ENCODE measurements at places on chromosomes 13 and 19.

DNA sequence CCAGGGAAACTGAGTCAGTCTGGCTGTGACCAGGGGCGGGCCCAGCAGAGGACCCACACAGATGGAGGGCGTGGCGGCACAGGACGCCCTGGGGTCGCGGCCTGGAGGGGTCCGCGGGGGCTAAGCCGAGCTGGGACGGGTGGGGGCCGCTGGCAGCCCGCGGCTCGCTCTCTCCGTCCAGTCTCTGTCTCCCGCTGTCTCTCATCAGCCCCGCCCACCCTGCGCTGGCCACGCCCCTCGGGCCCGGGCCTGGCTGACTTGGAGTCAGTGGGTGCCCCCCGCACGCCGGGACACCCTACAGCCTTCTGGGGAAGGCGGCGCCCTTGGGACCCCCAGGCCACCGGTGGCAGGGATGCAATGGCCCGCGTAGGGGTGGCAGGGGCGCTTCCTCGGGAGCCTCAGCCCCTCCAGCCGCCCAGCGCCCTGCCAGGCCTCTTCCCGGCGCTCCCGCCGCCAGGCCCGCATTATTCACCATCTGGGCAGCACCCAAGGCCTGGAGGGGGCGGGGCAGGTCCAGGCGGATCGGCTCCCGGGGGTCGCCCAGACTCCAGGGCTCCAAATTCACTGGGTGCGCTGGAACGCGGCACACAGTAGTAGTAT is at the start of gene TBXA2R:
TSS of gene TBXA2R (minus strand) at position 186 of the 600 bp plus-strand sequence. CDS start 6,241 bp downstream, outside the sequence.
- peak; percentile 76 for DNase-seq

DNA sequence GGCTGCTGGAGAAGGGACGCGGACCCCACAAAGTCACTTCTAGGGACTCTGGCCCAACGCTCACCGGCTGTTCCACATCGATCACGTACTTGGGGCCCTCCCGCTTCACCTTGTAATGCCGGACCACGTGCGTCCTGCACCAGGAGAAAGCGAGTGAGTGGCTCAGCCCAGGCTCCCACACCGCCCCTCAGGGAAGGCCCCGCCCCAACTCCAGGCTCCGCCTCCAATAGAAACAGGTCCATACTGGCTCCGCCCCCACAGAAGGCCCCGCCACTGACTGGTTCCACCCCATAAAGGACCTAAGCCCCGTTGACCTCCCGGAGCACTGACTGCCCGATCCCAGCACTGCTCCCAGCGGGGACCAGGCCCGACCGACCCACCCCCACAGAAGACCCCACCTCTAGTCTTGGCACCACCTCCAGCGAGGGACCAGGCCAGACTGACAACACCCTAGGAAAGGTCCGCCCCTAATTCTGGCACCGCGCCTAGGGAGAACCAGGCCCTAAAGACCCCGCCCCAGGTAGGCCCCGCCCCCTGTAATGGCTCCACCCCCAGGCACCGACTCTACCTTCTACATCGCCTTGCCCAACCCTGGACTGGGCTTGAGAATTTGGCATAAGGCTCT is 11.3 kb downstream of the STAP2 start:
- DNase-seq: peak; percentile 96

- peak; percentile 82 for DNase-seq
Observed at GRCh38 chr19:58346961-58347929, 6.0 kb downstream of the A1BG start.

- DNase-seq: no peak
Observed at GRCh38 chr19:8612807-8613171, 2.3 kb upstream of the ADAMTS10 start.

DNA sequence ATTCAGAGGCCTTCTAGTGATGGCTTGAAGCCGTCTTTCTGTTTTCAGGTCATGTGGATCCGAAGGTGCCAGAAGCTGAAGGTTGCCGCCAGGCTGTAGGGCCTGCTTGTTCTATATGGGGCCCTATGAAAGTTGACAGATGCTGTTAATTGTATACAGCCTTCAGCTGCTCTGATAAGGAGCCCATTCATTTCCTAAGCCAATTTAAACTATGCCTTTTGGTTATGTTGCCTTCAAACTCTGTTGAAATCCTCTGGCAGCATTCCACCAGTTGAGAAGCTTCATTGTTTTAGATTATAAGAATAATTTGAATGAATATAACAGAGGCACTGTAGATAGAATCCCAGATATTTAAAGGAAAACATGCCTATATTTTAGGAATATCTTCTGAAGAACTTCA is 34.4 kb downstream of the RAP2A start:
- DNase-seq: no peak

DNA sequence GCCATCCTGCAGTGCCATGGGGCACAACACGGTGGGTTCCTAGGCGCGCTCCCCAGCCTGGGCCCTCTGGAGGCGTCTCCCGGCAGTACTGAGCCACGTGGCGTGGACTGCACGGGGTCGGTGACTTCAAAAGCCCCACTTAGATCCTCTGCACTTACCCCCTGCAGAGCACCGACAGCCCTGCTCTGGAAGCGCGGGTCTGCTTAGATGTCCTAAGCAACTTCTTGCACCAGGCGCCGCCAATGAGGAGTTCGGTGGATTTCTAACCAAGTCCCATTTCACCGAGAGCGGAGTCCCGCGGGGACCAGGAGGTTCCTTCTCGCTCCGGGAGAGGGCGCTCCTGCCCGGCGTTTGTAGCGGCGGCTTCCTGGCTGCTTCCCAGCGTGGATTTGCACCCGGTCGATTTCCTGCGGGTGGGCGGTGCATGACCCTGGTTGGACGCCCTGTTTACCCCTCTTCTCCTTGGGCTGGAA is 25.2 kb upstream of the ZNF845 start:
- peak; percentile 89 for DNase-seq

GRCh38 chr13:98454389-98454881 is 122.5 kb downstream of the STK24 start:
- DNase-seq: no peak

- DNase-seq: peak; percentile 98
Observed at GRCh38 chr19:6767357-6768235, at the start of gene SH2D3A. Gene SH2D3A (minus strand): TSS chr19:6767435. CDS start chr19:6763748, 3,687 bp downstream.

GRCh38 chr19:16467581-16467980 is 4.2 kb downstream of the EPS15L1 start:
- DNase-seq: no peak

DNA sequence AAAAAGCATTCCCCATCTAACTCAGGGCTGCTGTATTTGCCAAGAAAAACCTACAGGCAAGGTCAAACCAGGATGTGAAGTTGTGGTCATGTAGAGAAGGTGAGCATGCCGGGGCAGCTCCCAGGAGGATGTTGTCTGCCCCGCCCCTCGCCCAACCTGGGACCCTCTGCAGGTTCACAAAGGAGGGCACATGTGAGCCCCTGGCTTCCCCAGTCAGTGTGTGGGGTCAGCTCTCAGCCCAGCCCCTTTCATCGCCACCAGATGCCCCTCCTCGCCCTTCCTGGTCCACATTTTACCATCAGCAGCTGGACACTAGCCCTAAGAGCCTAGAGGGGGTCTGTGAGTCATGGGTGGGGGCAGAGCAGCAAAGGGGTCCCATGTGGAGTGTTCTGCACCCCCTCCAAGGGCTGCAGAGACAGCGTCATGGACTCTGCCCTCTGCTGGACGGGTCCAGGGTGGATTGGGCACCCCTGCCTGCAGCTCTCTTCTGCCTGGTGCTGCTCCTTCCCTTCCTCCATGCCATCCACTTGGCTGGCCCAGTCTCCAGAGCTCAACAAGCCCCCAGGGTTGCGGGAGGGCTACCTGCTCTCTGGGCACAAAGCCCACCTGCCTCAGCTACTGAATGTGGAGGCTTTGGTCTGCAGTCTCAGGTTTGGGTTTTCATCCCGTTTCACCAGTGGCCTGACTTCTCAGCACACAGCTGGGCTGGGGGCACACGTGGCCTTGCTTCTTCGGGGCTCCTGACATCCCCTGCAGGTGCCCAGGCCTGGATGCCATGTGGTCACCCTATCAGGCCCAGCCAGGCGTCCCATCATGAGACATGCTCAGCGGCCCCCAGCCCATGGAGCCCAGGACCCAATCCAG is 3.7 kb downstream of the PLEKHF1 start:
- DNase-seq: no peak

DNA sequence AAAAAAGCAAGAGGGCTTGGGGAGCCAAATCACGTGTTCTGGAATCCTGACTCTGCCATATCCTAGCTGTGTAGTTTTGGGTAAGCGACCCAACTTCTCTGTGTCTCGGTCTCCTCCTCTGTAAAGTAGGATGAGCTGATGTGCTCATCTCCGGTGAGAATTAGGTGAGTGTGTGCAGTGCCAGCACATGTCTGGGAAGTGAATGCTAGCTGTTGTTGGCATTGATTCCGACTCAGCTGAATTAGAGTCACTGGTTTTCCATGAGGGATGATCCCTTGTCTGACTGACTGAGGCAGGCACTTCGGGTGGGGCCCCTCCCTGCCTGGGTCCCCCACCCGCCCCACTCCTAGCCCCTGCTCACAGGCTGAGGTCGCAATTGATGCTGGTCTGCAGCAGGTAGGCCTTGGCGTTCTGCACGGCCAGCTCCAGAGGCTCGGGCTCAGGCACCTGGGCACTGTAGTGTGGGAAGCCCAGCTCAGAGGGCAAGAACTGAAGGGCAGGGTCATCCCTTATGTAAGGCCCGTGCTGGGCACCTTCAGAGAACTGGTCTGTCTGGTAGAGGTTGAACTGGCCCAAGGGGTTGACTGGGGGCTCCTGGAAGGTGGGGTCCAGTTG is 835 bp downstream of the RSPH6A start:
- DNase-seq: no peak

DNA sequence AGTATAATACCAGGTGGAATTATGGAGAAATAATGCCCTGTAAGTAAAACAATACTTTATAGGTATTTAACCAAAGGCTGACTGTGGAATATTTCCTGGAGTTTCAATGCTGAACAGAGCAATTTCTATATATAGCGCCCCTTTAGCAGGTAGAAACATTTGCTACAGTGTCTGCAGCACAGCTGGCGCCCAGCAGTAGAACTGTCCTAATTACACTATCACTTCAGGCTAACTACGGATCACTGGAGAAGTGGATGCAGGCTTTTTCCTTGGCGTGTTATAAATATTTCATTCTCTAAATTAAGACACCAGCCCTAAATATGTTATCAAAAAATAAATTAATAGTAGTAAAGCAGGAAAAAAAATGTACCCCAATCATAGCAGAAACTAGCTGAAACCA is 3.1 kb downstream of the SHISA2 start:
- DNase-seq: no peak

- peak; percentile 81 for DNase-seq
Observed at GRCh38 chr13:28138756-28139470, 568 bp downstream of the PAN3 start.
